ENCODE measurements at places on chromosomes 5 and 9. TPM values are rescaled to one million over a fixed set of nuclear protein-coding genes. Genes with fewer than 3 reads are reported as not detected.

DNA sequence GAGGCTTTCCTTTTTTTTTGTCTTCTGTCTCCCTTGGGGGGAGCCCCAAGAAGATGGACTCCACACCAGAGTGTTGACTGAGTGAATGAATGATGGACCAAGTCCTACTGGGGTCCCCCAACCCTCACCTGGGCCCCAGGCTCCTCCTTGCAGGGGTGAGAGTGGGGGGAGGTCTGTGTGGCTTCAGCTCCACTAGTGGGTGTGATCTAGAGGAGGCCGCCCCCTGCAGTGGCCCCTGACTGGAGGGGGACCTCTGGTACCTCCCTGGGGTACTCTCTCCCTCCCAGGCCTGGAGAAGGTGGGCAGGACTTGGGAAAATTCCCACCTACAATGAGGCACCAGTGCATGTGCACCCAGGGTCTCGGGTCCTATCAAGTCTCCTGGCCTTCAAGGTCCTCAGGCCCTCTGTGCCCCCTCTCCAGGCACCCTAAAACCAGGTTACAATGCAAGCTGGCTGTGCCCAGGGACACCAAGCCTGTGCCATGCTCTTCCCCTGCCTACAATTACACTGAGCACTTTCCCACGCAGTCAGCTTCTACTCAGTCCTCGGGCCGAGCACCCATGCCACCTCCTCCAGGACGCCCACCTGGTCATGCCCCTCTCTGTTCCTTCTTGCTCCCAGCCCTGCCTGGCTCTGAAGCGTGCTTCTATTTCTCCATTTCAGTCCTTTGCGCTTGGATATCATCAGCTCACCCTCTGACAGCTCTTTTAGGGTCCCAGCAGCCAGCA, 117.2 kb upstream of the PHYKPL start:
- H3K4me3 ChIP-seq = no peak overlapping the region
- no peak for DNase-seq
- no peak overlapping the region for H3K27ac ChIP-seq
- H3K36me3 ChIP-seq = no peaks in the 10 kb centered on the region
- H3K4me1 ChIP-seq = no peaks in the 10 kb centered on the region

Gene EFNA5
- total RNA-seq = 2.0 TPM

- peak; percentile 31 for DNase-seq
- H3K27me3 ChIP-seq = no peaks in the 10 kb centered on the region
- no peak overlapping the region for H3K27ac ChIP-seq
- no peak overlapping the region for H3K4me3 ChIP-seq
Measured at GRCh38 chr5:100517301-100517974, 17.7 kb upstream of the FAM174A start.

DNA sequence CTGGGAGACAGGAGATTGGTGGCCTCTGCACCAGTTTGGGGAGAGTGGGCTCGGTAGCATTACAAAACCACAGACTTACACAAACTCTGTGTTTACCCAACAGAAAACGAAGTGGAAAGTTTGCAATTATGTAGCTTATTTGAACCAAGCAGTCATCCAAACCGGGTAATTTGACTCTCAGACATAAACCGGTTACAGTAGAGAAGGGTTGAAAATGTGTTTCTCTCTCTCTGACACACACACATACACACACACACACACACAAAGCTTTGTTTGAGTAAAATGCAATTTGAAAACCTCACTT, 97.1 kb upstream of the ZNF608 start:
- H3K36me3 ChIP-seq = no peaks in the 10 kb centered on the region
- H3K4me1 ChIP-seq = no peaks in the 10 kb centered on the region
- no peak overlapping the region for H3K27ac ChIP-seq
- H3K4me3 ChIP-seq = no peak overlapping the region

DNA sequence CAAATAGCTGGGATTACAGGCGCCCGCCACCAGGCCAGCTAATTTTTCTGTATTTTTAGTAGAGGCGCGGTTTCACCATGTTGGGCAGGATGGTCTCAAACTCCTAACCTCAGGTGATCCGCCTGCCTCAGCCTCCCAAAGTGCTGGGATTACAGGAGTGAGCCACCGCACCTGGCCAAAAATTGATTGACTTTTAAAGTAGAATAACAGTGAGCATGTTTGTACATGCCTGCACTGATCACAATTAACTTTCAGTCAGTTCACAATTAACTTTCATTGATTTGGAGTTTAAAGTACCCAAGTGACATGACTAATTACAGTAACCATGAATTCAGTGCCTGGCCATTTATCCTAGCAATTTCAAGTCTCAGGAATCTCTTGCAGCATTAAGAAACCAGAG, 61.3 kb downstream of the ANKH start:
- H3K27ac ChIP-seq = peak overlapping the region; percentile 9
- H3K4me3 ChIP-seq = no peak overlapping the region
- DNase-seq = no peak
- H3K36me3 ChIP-seq = no peaks in the 10 kb centered on the region
- H3K4me1 ChIP-seq = peaks cover 3% of the 10 kb centered on the region

- no peaks in the 10 kb centered on the region for H3K36me3 ChIP-seq
- H3K27ac ChIP-seq = no peak overlapping the region
- H3K4me1 ChIP-seq = no peaks in the 10 kb centered on the region
Measured at GRCh38 chr9:20906326-20906725, 125.1 kb downstream of the HACD4 start.

DNA sequence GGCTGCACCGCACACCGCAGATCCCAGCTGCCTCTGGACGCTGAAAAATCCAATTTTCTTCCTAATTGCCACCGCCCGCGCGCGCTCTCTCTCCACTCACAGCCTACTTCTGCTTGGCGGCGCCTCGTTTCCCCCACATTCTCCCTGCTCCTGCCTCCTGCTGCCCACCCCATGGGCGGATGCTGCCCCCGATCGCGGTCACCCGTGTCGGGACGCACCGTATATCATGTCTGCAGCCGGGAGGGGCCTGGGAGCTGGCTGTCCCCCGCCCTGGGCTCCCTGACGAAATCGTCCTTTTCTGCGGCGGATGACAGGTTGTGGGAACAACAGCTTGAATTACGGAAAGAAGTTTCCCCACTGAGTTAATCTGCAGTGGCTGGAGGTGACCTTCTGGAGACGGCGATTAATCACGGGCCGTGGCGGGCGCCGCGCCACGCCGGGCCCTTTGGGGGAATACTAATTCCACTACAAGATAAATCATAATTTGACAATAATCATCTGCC, 36.3 kb upstream of the PSD2 start:
- H3K4me1 ChIP-seq = peaks cover 14% of the 10 kb centered on the region
- no peaks in the 10 kb centered on the region for H3K27me3 ChIP-seq
- H3K4me3 ChIP-seq = no peak overlapping the region
- H3K27ac ChIP-seq = no peak overlapping the region
- no peak for DNase-seq

Gene ALDH1A1
- total RNA-seq = 179 TPM

DNA sequence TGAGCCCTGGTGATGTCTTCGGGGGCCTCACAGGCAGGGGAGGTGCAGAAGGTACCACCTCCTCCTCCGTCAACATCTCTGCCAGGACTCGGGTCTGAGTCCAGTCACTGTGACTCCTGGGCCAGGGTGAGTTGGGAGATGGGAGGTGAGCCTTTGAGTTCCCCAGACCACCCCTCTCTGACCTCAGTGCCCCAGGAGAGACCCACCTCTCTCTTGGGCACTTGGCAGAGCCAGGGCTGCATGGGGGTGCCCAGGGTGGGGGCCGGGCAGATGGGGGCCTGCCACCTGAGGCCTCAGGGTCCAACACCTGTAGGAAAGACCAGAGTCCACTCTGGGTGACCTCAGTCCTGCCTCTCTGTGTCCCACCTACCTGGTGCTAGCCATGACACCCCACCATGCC, 6.8 kb downstream of the KIF12 start:
- no peak overlapping the region for H3K27ac ChIP-seq
- H3K27me3 ChIP-seq = no peaks in the 10 kb centered on the region
- no peaks in the 10 kb centered on the region for H3K4me1 ChIP-seq
- H3K36me3 ChIP-seq = peaks cover 37% of the 10 kb centered on the region
- DNase-seq = no peak

- DNase-seq = peak; percentile 24
- no peak overlapping the region for H3K27ac ChIP-seq
- H3K4me1 ChIP-seq = no peaks in the 10 kb centered on the region
- no peak overlapping the region for H3K4me3 ChIP-seq
- H3K36me3 ChIP-seq = peaks cover 30% of the 10 kb centered on the region
Measured at GRCh38 chr5:177430140-177430951, 3.9 kb downstream of the GRK6 start.

- no peaks in the 10 kb centered on the region for H3K27me3 ChIP-seq
- no peak overlapping the region for H3K27ac ChIP-seq
- no peak for DNase-seq
- H3K4me3 ChIP-seq = no peak overlapping the region
- peaks cover 17% of the 10 kb centered on the region for H3K4me1 ChIP-seq
Measured at GRCh38 chr9:127935765-127936221, 1.9 kb downstream of the DPM2 start.

DNA sequence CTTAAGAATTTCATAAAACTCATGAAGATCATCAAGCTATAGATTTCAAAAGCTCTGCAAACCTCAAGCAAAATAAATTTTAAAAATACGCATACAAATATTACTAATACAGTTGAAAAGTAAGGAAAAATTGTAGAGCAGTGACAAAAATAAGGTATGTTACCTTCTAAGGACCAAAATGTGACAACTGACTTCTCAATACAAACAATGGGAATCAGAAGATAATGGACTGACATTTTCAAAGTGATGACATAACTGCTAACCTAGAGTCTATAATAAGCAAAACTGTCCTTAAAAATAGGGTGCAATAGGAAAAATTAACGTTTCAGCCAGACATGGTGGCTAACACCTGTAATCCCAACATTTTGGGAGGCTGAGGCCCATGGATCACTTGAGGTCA, 27.1 kb downstream of the RMI1 start:
- no peak for DNase-seq
- H3K27me3 ChIP-seq = no peaks in the 10 kb centered on the region
- H3K4me3 ChIP-seq = no peak overlapping the region
- no peaks in the 10 kb centered on the region for H3K4me1 ChIP-seq
- H3K27ac ChIP-seq = no peak overlapping the region
